Forelimb muscle (tissue), 1 donor: ENCODE measurements at places on chromosomes 16 and 17. TPM values are rescaled to one million over a fixed set of nuclear protein-coding genes. Genes with fewer than 3 reads are reported as not detected.

The NGFR gene
- polyA plus RNA-seq, result 39.8 TPM

The ZG16B gene
- polyA plus RNA-seq, result 0.39 TPM

The RECQL5 gene
- polyA plus RNA-seq, result 15.0 TPM

The PCGF2 gene
- polyA plus RNA-seq, result 30.6 TPM

The BAIAP3 gene
- polyA plus RNA-seq, result 0.65 TPM

The CHST4 gene
- not detected for polyA plus RNA-seq

The RND2 gene
- 0.49 TPM for polyA plus RNA-seq

The CLEC18A gene
- polyA plus RNA-seq, result 0.46 TPM

The CDRT15 gene
- 1.4 TPM for polyA plus RNA-seq

The CXCL16 gene
- polyA plus RNA-seq, result 5.1 TPM

GRCh38 chr16:68200088-68200783 is 35.7 kb downstream of the ESRP2 start:
- DNase-seq, result no peak

- no peak for DNase-seq
Measured at GRCh38 chr17:14297161-14297851, 3.6 kb upstream of the HS3ST3B1 start.

DNA sequence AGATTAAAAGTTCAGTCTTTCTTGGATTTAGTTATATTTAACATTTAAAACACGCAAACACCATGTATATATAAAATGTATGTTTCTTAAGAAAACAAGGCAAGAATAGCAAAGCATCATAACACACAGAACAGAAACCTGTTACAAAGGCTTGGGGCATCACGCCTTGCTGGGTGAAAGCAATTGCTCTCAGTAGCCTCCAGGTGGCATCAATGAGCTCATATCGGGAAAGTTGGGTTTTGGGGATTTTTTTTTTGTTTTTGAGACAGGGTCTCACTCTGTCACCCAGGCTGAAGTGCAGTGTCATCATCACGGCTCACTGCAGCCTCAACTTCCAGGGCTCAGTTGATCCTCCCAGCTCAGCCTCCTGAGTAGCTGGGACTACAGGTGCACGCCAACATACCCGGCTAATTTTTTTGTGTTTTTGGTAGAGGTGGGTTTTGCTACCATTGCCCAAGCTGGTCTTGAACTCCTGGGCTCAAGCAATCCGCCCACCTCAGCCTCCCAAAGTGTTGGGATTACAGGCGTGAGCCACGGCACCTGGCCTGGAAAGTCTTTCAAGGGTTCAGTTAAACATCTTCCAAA is 56.9 kb downstream of the CYB5D2 start:
- DNase-seq, result no peak

DNA sequence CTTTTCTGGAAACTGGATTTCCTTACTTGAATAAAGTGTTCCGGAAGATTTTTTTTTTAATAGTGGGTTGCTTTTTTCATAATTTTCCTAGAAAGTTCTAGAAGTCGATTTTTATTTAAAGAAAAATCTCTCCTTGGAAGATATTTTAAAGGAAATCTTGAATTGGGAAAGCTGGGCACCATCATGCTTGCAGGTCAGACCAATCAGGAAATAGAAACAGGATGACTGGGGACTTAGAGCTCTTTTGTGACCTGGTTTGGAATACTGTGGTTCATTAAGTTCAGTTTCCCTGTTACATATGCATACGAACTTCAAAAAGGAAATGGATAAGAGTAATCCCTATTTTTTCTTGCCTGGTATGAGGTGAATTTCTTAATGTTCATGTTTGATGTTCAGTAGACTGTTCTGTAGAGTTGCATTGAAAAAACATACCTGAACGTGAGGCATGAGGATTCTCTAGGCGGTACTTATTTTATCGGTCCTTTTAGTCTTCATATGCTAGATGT is 1.2 kb downstream of the NFATC3 start:
- no peak for DNase-seq

GRCh38 chr16:22782314-22782713 is 31.6 kb upstream of the HS3ST2 start:
- no peak for DNase-seq

DNA sequence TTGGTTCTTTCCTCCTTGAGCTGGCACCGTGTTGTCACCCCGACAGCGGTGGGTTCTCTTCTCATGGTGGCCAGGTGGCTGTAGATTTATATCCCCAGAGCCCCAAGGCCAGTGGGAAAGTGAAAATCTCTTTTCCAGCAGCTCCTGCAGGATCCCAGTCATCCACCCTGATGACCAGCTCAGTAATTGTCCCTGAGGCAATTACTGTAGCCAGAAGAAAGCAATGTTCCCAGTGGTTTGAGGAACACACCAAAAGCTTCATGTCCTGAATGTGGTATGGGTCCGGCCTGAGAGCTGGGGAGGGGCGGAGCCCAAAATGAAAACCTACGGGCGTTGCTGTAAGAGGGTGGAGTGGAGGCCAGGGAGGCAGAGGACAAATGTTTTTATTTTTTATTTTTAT is 69.0 kb downstream of the WSB1 start:
- no peak for DNase-seq

DNA sequence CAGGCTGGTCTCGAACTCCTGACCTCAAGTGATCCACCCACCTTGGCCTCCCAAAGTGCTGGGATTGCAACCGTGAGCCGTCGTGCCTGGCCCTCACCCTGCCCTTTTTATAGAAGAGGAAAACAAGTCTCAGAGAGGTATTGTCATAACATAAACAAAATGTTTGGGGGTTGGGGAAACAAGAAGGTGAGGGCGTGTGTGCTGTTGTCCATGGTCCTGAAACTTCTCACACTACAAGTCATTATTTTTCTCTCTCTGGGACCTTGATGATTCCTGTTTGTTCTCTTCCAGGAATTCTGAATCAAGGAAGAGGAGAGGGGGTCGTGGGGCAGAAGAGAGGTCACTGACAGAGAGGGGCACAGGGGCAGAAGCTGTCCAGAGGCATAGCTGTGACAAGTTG is 160.2 kb upstream of the LHX1 start:
- no peak for DNase-seq

DNA sequence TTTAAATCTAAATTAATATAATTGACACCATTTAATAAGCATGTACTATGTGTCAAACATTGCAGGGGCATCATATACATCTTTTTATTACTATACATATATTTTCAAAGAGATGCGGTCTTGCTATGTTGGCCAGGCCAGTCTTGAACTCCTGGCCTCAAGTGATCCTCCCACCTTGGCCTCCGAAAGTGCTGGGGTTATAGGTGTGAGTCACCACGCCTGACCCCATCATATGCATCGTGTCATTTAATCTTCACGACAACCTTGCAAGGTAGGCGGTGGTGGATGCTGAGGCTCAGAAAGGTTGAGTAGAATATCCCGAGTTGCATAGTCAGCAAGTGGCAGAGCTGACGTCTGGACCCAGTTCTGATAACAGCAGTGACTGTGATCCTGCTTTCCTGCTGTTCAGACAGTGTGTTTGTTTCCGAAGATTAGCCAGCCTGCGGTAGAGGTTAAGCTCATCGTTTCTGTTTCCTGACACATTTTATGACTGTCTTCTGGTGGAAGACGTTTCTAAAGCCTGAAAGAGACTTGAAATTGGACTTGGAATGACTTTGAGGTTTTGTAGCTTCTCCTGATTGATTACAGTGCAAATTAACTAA is 316.6 kb downstream of the SNX29 start:
- no peak for DNase-seq

DNA sequence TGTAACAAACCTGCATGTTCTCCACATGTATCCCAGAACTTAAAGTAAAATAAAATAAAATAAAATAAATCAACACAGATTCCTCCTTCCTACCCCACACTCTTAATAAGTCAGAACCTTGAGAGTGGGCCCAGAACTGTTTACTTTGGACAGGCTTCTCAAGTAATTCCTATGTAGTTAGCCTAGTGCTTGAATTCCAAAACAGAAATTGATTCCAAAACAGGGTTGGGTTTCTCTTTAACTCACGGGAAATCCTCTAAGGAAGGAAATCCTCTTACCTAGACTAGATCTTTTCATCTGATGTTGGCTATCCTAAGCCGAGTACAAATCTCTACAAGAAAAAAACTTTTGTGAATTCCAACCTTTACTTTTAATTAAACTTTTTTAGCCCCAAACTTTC is 324.7 kb upstream of the C16orf82 start:
- no peak for DNase-seq

GRCh38 chr16:84785843-84786581 is 33.8 kb upstream of the CRISPLD2 start:
- DNase-seq, result no peak

GRCh38 chr17:73914536-73915274 is 270.5 kb upstream of the SDK2 start:
- no peak for DNase-seq

DNA sequence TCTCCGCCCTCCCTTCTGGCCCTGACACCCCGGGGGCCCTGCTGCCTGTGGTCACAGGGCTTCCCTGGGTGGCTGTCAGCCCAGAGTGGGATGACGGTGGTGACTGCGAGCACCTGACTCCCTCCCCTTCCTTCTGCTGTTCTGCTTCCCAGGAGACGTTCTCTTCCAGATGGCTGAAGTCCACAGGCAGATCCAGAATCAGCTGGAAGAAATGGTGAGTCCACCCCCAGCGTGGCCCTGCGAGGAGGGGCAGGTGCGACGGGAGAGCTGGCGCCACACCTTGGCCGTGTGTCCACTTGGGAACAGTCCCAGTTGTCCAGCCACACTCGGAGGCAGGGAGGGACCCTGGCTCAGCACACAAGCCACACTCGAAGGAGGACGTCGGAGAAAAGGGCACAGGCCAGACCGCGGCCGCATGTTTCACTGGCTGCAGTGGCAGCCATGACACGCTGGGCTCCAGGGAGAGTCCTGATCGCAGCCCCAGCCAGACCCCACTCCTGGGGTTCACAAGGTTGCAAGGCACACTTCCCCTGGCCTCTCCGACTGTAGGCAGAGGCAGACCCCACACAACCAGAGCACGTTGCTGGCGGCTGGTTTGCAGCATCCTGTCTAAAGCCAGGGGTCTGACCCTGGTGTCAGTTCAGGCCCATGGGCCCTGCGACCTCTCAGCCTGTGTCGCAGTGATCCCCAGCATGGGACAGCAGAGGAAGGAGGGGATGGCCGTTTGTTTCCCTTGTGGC is 49.9 kb downstream of the BAIAP2 start:
- no peak for DNase-seq

DNA sequence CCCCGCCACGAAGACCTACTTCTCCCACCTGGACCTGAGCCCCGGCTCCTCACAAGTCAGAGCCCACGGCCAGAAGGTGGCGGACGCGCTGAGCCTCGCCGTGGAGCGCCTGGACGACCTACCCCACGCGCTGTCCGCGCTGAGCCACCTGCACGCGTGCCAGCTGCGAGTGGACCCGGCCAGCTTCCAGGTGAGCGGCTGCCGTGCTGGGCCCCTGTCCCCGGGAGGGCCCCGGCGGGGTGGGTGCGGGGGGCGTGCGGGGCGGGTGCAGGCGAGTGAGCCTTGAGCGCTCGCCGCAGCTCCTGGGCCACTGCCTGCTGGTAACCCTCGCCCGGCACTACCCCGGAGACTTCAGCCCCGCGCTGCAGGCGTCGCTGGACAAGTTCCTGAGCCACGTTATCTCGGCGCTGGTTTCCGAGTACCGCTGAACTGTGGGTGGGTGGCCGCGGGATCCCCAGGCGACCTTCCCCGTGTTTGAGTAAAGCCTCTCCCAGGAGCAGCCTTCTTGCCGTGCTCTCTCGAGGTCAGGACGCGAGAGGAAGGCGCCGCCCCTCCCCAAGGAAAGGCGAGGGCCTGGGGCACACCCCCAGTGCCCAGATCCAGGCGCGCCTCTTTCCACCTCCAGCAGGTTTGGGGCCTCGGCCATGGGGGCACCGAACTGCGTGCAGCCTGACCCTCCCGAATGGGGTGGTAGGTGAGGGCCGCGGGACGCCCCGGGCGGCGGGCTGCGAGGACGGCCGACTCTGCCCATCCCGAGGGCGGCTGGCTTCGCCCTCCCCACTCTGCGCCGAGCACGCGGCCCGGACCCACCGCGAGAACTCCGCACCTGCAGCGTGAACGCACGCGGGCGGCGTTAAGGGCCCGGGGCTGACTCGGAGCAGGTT is 664 bp downstream of the HBQ1 start:
- no peak for DNase-seq

DNA sequence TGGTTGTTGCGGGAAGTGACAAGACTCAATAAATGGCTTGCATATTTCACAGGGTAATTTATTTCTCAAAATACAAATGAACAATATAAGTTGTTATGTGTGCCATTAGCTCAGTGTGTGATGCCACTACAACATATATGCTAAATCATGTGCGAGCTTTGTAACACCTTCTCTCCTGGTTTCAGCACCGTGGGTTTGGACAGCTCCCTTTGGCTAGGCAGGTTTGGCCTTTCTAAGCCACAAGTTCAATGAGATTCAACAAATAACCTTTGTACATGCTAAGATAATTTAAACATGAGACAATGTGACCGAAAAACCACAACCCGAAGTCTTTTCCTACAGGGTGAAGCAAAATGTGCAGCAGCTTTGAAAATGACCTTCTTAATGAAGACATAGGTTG is 563.9 kb downstream of the TMEM114 start:
- DNase-seq, result no peak

DNA sequence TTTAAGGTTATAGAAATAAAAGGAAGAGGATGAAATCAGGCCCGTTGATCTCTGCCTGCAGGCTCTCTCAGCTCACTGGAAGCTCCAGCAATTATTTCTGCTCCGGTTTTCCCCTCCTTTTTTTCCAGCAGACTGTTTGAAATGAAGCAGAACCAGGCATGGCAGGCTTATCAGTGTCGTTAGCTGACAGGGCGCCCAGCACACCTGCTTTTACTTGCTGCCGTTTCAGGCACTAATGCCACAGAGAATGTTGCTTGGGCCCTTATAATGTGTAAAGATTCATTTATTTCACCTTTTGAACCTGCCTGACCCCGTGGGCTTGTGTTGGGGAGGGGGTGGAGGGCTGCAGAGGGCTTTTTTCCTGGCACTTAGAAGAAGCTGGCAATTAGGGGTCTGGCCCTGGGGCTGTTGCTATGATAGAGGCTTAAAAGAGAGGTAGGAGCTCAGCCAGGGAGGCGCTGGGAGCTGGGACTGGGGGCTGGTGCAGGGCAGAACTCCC is 108.1 kb downstream of the IRX3 start:
- DNase-seq, result no peak

GRCh38 chr16:73887911-73888310 is 408.7 kb upstream of the PSMD7 start:
- no peak for DNase-seq

DNA sequence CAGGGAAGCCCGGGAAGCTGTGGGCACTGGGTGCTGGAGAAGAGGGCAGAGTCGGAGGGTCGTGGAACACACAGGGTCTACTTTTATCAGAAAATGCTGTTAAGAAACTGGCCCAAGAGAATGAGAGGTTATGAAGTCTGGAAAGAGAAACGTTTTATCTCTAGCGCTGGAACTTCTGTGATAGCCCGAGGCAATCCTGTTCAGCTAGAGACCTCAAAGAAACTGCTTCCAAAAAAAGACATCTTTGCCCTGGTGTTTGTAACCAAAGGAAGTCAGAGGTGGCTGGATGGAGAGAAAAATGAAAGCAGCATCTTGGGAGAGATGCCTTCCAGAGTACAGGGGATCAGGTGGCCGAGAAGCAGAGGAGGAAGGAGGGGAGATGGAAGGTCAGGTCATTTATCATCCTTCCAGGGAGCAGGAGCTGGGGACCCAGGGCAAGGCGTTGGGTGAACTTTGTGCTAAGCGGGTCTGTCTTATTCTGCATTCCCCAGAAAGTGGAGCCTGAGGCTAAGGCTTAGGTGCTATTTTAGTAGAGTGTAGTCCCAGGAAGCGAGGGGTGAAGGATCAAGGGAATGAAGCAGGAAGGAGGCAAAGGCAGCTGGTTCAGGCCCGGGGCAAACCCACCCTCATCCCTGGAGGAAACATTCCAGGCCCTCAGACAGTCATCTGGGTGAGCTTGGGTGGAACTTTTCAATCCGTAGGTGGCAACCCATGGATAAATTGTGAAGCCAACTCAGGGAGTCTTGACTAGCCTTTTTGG is 66.5 kb downstream of the MGAT5B start:
- DNase-seq, result no peak
